Omental fat pad (tissue), 4 donors: ENCODE measurements at places on chromosomes 1 and 21. TPM values are rescaled to one million over a fixed set of nuclear protein-coding genes. Genes with fewer than 3 reads are reported as not detected.

DNA sequence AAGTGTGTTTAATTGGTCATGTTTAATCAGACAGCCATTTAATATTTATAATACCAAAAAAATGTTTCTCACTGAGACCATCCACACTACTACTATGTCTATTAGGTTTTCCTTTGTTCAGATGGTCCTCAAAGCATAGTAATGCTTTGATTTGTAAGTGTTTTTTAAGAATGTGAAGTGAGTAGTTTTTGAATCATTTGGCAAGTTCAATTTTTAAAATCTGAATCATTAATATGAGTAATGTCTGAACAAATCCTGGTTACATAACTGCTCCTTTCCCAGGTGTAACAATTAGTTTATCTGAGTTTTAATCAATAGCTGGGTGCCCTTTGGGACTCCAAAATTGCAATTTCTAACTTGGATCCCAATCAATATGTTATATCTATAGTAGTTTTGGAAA is 23.5 kb upstream of the RPL5 start:
- DNase-seq = no peak

- no peak for DNase-seq
These were observed 33.9 kb upstream of the COL6A2 start for GRCh38 chr21:46063734-46064680.

The CFHR5 gene
- total RNA-seq = not detected

The TEX38 gene
- total RNA-seq = not detected

- DNase-seq = peak; percentile 71
These were observed 4.5 kb downstream of the HSPB7 start for GRCh38 chr1:16013220-16013907.

The TNFRSF4 gene
- 2.4 TPM for total RNA-seq

- no peak for DNase-seq
These were observed 35.3 kb upstream of the POFUT2 start for GRCh38 chr21:45322960-45323461.

DNA sequence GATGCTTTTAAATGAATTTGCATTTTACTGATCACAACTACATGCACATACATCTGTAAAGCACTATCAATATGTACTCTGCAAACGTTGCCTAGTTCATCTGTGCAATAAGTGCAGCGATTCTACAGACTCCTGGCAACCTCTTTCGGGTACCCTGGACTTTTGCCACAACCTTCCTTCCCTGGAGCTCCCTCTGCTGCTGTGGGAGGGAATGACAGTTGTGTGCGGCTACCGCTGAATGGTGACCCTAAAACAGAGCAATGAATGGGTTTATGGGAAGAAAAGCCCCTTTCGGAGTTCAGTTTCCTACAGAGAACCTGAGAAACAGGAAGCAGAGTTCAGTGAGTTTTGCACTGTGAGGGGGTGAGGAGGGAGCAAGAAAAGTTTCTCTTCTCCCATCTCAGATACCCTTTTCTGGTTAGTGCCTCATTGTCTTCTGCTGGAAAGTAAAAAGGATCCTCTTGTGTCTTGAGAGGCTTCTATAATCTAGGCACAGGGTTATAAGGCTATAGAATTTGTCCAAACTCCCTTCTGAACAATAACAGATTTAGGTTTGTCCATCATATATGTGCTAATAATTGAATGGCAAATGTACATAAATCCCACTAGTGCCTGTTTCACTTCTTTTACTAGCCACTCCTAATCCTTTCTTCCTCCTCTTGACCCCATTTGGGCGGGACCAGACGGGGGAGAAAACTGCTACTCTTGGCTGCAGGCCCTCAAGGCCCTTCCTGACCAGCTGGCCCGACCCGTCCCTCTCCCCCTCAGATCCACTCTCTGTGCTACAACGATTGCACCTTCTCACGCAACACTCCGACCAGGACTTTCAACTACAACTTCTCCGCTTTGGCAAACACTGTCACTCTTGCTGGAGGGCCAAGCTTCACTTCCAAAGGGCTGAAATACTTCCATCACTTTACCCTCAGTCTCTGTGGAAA is 19.8 kb upstream of the SARS1 start:
- no peak for DNase-seq

DNA sequence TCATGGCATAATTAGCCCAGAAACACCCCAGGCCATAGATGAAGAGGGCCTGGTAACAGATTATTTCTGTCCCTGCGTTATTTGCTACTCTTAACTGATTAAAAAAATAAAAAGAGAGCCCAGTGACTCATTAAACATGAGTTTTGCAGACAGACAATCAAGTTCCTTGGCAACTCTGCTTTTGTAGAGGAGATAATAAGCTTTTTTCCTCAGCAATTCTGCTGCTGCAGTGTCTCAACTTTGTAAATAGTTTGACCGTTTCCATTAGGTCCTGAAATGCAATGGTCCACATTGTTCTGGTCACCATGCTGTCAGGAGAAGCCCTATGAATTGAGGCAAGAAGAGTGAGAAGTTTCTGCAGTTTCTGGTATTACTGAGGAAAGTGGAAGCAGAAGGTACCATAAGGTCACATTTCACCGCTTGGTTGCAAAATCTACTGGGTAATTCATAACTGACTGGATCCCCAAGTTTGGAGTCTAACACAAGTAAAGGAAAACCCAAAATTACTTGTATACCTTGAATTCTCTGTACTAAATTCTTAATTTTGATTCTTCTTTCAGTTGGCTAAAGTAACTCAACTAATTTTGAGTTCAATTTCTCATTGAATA is 139.5 kb downstream of the ZZZ3 start:
- no peak for DNase-seq

- DNase-seq = no peak
These were observed 16.6 kb downstream of the HIVEP3 start for GRCh38 chr1:41902159-41902577.

The RAB13 gene
- 77.0 TPM for total RNA-seq
